ENCODE measurements at places on chromosomes 12 and 14.

- DNase-seq = no peak
Measured at GRCh38 chr14:85084344-85084743, 445.6 kb upstream of the FLRT2 start.

GRCh38 chr12:129202109-129202814 is 349.0 kb downstream of the GLT1D1 start:
- DNase-seq = no peak

DNA sequence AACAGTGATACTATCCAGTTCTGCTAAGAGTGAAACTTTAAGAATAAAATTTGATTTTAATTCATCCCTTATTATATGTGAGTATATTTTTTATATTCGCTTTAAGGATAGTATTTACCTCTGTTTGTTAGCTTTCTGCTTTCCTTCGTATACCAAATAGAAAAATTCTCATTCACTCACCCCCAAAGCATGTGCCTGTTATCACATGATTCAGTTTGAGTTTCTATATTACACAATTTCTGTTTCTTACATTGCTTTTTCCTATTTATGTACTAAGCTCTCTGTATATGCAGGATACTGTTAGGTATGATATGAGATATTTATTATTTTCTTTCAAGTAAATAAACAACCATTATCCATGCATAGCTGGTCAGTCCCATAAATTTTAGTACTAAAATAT is 275.2 kb downstream of the FBXL14 start:
- no peak for DNase-seq

GRCh38 chr12:49294804-49295081 is 204 bp upstream of the PRPH start:
- DNase-seq = no peak

- DNase-seq = no peak
Measured at GRCh38 chr12:96235484-96235826, 41.3 kb downstream of the ELK3 start.

- no peak for DNase-seq
Measured at GRCh38 chr12:125113789-125114188, 48.6 kb downstream of the AACS start.

- DNase-seq = no peak
Measured at GRCh38 chr12:2334271-2334670, 281.5 kb downstream of the CACNA1C start.

DNA sequence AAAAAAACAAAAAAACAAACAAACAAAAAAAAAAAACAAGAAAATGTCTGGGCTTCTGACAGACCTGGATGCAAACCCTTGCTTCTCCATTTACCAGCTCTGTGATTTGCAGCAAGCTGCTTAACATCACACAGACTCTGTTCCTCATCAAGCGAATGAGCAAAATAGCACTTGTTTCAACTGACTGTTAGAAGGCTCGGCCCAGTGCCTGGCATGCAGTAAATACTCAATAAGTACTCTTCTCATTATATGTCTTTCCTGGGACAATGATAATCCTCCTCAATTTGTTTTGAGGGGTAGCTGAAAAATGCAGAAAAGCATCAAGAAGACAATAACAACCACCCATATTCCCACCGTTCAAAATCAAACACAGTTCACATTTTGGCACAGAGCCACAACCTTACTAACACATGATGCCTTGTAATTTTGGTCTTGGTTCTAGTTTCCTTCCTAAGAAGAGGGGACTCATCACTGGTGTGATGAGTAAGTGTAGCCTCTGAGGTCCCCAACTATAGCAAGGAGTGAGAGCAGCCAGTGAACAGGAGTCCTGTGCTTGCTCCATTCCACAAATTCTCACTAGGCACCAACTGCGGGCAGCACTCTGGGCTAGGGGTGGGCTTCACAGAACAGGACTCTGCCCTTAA is 60.4 kb downstream of the TTC7B start:
- DNase-seq = no peak

GRCh38 chr12:53073881-53074280 is 5.3 kb downstream of the SPRYD3 start:
- DNase-seq = no peak

GRCh38 chr12:108939594-108939993 is 59.7 kb downstream of the DAO start:
- no peak for DNase-seq

- DNase-seq = no peak
Measured at GRCh38 chr14:96455588-96455987, 46.6 kb upstream of the PAPOLA start.

- DNase-seq = no peak
Measured at GRCh38 chr12:128797119-128798118, 26.3 kb downstream of the SLC15A4 start.

GRCh38 chr14:74516451-74517160 is 23.0 kb downstream of the ISCA2 start:
- DNase-seq = no peak

DNA sequence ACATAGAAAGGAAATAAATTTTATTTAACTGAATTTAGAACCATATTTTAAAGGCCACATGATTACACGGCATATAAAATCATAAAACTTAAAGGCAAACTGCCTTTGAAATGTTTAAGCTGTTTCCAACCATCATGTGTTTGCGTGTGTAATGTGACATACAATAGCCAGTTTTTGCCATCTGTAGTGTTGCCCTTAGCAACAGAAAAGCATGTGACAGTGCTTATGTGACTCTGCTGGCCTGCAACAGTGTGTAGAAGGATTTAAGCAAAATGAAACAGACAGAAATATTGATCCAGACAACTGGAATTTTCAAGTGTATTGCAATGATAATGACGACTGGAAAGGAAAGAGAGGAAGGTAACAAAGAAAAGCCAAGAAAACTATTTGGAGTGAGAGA is 49.5 kb downstream of the TSPAN19 start:
- DNase-seq = no peak

- no peak for DNase-seq
Measured at GRCh38 chr14:73797543-73798265, 53.9 kb upstream of the PTGR2 start.

GRCh38 chr12:87365423-87365822 is 663.8 kb downstream of the C12orf50 start:
- no peak for DNase-seq

GRCh38 chr14:23579311-23579630 is 681 bp upstream of the JPH4 start:
- DNase-seq = no peak

GRCh38 chr14:54493293-54493692 is 4.5 kb upstream of the GMFB start:
- DNase-seq = no peak

- DNase-seq = no peak
Measured at GRCh38 chr14:77660754-77661153, 44.3 kb upstream of the SPTLC2 start.

GRCh38 chr12:1918081-1918883 is at the start of gene CACNA2D4:
TSS of gene CACNA2D4 (minus strand) at chr12:1918652. CDS start at chr12:1918473, 179 bp downstream.
- no peak for DNase-seq

DNA sequence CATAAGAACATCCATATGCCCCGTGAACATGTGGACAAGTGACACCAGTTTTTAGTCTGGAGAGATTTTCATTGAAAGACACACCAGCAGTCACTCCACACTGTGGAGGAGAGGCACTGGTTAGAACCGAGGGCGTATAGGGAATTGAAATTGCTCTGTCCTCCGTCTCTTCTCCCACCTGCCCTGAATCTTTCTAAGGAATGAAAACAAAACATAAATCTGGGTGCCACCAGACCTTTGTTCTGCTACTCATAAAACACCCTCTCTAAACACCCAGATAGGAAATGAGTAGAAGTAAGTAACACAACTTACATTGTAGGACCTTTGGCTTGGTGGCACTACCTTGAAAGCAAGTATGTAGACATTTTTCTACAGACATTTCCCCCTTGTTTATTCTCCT is 37.1 kb upstream of the STON2 start:
- DNase-seq = no peak
